ENCODE measurements at places on chromosomes 4 and X. TPM values are rescaled to one million over a fixed set of nuclear protein-coding genes. Genes with fewer than 3 reads are reported as not detected.

AREG gene
- total RNA-seq = not detected

TLL1 gene
- total RNA-seq = 3.8 TPM

GPR119 gene
- total RNA-seq = not detected

MSX1 gene
- total RNA-seq = 2.2 TPM

MTMR8 gene
- 1.7 TPM for total RNA-seq

EDNRA gene
- total RNA-seq = 0.39 TPM

PDGFC gene
- 106 TPM for total RNA-seq

STOX2 gene
- 2.6 TPM for total RNA-seq

PNCK gene
- 0.65 TPM for total RNA-seq
